Activated CD4-positive, alpha-beta memory T cell treated with anti-CD3 and anti-CD28 coated beads for 36 hours (primary cell): ENCODE measurements at places on chromosomes 6 and 20. TPM values are rescaled to one million over a fixed set of nuclear protein-coding genes. Genes with fewer than 3 reads are reported as not detected.

The LIME1 gene
- 17.6 TPM for total RNA-seq

The HRH3 gene
- total RNA-seq = not detected

The ANGPT4 gene
- not detected for total RNA-seq

The OTOR gene
- total RNA-seq = not detected

The GSTA3 gene
- total RNA-seq = not detected

The ZNF334 gene
- total RNA-seq = 1.1 TPM

The MROH8 gene
- total RNA-seq = 1.8 TPM

The GHRH gene
- not detected for total RNA-seq

DNA sequence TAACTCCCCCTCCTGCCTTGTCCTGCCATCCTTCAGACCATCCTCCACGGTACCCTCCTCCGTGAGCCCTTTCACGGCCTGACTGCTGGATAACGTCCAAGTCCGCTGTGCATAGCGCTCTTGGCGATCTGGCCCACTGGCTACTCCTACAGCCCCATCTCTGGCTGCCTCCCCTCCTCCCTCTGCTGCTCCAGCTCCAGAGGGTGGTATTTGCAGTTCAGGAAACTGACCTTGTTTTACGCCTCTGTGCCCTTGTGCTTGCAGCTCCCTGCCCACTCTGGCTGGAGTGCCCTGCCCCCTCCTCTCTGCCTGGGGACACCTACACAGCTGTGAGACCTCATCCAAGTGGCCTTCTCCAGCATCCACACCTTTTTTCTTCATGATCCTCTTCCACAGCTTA is 6.5 kb upstream of the RREB1 start:
- no peak for DNase-seq

GRCh38 chr6:43746613-43747102 is 23.4 kb upstream of the VEGFA start:
- DNase-seq = no peak

- peak; percentile 51 for DNase-seq
These were observed 42.8 kb upstream of the UBR2 start for GRCh38 chr6:42520786-42521607.

GRCh38 chr20:44287272-44288097 is 23.5 kb downstream of the FITM2 start:
- DNase-seq = no peak

DNA sequence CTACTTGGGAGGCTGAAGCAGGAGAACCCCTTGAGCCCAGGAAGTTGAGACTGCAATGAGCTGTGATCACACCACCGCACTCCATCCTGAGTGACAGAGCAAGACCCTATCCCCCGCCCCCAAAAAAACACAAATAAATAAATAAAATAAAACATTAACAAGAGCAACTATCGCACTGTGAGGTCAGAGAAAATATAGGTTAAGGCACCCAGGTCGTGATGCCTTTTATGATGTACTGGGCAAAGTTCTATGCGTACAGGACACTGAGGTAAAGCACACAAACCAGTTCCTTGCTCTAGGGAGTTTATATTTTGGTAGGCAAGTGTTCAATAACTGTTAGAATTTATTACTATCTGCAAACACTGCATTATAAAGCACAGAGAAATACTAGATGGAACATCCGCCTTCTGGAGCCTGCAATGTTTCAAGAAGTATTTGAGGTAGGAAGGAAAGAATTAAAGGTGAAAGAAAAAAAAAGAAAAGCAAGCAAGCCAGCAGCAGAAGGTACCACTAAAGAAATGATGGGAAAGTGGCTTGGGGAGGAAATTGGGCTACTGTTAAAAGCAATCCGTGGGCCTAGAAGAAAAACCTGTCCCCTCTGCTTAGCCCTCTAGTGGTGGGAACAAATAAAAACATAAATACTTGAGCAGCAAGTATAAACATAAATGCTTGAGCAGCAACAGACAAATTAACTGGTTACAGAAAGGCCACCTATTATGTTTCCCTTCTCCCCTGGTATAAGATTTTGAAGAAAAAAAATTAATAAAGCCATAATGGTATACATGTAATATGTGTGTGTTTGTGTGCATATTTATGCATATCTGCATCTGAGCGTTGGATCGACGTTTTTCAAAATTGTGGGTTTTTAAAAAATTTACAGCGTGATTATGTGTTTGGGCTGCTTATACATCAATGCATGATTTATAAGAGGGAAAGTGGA is 128.0 kb downstream of the PHACTR1 start:
- no peak for DNase-seq

DNA sequence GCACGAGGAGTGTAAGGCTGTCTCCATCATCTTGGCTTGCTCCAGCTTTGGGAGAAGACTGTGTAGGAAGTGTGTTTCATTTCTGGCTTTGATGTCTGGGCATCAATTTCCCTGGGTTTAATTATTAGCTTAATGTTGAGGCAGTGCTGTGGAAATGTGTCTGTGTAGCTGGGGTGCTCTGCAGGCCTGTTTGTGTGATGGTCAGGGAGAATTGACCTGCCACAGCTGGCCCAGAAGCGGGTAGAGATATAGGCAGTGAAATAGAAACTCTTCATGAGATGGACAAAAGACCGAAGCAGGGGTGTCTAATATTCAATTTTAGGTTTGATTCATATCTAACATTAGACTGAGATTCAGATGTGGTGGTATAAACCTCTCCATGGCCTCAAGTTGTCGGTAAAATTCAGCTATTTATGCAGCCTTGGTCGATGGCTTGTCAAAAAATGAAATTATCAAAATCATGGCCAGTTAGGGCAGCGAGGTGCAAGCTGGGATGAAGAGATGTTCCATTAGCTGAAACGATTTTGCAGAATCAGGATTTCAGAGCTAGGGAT is 95.3 kb upstream of the SNX9 start:
- no peak for DNase-seq

DNA sequence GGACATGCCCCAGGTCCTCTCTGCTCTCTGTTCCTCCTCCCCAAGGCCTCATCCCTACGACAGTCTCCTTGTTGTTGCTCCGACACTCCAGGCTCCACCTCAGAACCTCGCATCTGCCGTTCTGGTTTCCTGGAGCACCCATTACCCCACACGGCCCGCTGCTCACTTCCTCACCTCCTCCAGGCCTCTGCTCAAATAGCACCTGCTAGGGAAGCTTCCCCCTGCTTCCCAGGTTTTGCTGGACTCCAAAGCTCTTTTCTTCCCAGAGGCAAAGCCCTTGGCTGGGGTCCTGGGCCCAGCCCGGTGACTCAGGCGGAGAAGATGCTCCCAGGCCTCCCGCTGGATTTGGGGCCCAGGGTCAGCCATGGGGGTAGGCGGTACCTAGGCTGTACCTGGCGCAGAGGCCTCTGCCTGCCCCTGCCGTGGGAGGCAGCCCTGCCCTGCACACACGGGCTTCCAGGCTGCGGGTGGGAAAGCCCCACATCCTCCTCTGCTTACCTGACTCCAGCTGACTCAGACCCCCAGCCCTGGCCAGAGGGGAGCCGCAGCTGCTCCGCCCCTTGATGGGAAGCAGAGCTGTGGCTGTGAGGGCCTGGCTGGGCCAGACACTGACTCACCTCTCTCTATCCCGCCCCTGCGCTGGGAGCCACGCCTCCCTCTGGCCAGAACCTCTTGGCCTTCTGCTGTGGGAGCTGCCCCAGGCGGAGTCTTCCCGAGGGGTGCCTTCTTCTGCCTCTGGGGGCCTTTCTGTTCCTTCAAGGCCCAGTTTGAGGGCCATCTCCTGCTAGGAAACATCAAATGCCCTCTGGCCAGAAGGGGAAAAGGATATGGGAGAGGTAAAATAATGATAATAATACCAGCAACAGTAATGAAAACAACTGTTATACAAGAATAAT is 130.5 kb downstream of the CEBPB start:
- peak; percentile 71 for DNase-seq

DNA sequence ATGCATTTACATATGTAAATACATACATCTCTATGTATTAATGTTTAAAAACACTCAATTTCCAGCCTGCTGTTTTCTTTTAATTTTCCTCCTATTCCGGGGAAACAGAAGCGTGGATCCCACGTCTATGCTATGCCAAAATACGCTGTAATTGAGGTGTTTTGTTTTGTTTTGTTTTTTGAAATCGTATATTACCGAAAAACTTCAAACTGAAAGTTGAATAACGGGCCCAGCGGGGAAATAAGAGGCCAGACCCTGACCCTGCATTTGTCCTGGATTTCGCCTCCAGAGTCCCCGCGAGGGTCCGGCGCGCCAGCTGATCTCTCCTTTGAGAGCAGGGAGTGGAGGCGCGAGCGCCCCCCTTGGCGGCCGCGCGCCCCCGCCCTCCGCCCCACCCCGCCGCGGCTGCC is 355 bp upstream of the BMP2 start:
- no peak for DNase-seq

- peak; percentile 85 for DNase-seq
These were observed 7.1 kb upstream of the CAPN11 start for GRCh38 chr6:44151348-44152108.

- DNase-seq = no peak
These were observed 92.7 kb downstream of the PHACTR3 start for GRCh38 chr20:59697068-59697467.

- no peak for DNase-seq
These were observed 26.4 kb upstream of the EFHC1 start for GRCh38 chr6:52393780-52394179.

GRCh38 chr6:155171747-155172449 is 91.9 kb upstream of the CLDN20 start:
- no peak for DNase-seq

DNA sequence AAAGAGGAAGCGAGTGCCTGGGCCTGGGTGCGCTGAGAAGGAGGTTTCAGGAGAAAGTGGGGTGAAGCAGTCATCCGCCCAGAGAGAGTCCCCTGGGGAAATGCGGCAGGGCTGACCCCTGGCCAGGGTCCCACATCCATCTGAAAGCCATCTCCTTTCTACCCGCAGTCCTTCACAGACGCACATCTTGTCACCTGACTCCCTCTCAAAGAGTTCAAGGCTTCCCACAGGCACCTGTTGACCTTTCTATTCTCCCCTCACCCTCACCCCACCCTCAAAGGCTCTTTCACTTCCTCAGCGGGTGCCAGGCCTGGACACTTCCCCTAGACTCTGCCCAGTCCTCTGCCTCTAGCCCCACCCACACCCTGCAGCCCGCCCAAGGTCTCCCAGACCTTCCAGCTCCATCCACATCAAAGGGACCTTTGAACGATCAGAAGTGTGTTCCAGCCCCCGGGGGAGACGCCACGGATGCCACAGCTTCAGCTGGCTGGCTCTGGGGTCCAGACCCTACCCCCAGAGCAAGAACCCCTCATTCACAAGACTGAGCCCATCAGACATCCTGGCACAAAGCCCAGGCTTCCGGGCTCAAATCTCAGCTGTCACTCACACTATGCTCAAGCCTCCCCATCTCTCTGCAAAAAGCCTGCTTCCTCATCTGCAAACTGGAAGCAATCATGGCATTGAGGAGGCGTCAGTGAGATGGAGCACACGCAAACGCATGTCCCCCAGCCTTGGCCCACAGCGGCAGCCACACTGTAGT is 2.1 kb downstream of the CTSZ start:
- DNase-seq = peak; percentile 64

- DNase-seq = no peak
These were observed 22.7 kb upstream of the KIF25 start for GRCh38 chr6:167974640-167975344.

- DNase-seq = no peak
These were observed 138.8 kb upstream of the HMGN3 start for GRCh38 chr6:79373246-79373645.

GRCh38 chr20:164618-165017 is 7.4 kb downstream of the DEFB127 start:
- DNase-seq = no peak

GRCh38 chr6:169415179-169415578 is 161.5 kb upstream of the THBS2 start:
- no peak for DNase-seq

DNA sequence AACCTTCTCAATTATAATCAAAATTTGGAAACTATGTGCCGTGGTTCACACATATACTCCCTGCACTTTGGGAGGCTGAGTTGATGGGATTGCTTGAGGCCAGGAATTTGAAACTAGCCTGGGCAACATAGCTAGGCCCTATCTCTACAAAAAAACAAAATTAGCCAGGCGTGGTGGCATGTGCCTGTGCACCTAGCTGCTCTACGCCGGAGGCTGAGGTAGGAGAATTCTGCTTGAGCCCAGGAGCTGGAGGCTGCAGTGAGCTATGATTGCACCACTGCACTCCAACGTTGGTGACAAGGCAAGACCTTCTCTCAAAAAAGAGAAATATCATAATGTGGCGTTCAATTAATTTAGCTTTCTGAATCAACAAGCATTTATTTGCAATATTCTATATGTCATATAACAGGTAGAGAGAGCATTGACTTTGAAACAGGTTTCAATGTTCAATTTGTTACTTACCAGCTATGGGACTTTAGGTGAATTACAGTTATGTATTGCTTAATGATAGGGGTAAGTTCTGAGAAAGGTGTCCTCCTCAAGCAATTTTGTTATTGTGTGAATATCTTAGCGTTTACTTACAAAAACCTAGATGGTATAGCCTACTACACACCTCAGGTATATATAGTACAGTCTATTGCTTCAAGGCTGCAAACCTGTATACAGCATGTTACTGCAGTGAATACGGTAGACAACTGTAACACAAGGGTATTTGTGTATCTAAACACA is 2.2 kb upstream of the SYCP2 start:
- no peak for DNase-seq

DNA sequence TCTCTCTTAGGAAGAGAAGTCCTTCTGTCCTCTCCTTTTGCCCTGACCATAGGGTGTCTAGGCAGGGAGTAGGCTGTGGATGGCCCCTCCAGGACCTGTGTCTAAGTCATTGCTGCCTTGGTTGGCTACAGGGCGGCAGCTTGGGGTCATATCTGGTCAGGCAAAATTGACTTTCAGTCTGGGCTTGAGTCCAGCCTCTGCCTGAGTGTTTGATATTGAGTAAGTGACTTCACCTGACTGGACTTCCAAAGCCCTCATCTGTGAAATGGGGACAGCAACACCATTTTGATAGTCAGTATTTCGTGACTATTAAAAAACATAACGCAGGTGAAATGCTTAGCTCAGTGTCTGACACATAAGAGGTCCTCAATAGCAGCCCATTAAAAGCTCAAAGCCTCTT is 4.6 kb downstream of the TGM3 start:
- DNase-seq = no peak

DNA sequence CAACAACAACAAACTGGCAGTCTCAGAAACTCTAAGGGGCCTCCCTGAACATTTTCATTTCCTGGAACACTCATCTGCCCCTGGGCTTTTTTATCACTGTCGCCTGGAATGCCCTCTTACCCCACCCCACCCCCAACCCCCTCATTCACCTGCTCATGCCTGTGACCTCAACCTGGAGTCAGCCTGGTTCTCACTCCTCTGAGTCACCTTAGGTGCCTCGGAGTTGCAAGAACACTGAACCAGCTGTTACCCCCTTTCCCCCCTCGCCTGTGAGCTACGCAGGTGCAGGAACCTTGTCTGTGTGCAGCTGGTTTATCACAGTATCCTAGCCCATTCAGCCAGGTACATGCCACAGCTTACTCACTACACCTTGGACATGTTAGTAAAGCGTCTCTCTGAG is 12.8 kb upstream of the SNAI1 start:
- DNase-seq = no peak
